ENCODE measurements at places on chromosomes 2 and 18. TPM values are rescaled to one million over a fixed set of nuclear protein-coding genes. Genes with fewer than 3 reads are reported as not detected.

Gene SPP2
- not detected for total RNA-seq

GRCh38 chr18:25457601-25458000 is 105.6 kb upstream of the ZNF521 start:
- H3K27me3 ChIP-seq = no peaks in the 10 kb centered on the region
- H3K4me3 ChIP-seq = no peak overlapping the region

DNA sequence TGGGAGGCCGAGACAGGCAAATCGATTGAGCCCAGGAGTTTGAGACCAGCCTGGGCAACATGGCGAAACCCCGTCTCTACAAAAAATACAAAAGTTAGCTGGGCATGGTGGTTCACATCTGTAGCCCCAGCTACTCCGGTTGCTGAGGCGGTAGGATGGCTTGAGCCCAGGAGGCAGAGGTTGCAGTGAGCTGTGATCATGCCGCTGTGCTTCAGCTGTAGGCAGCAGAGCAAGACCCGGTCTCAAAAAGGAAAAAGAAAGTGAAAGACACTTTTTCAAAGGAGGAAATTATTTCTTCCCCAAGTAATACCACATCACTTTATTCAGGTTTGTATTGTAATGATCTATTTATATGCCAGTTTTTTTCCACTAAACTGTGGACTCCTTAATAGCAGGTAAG is 35.7 kb upstream of the TAF4B start:
- H3K4me1 ChIP-seq = peaks cover 19% of the 10 kb centered on the region
- DNase-seq = peak; percentile 56
- H3K27me3 ChIP-seq = no peaks in the 10 kb centered on the region

Gene IL18RAP
- total RNA-seq = 3.8 TPM

DNA sequence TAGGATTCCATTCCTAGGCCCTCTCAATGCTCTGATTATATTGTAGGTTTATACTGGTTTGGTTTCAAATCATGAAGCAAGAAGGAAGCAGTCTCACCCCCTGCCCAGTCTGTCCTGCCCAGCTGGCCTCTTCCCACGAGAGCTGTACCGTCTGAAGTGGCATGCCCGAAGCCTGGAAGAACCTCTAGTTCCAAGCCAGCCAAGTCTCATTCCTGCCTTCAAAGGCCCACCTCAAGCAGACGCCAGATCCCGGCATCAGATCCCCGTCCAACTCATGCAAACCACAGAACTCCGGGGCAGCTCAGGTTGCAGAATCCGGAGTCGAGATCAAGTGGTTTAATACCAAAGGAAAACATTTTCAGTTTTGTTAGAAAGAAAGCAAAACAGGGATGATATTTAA is 234.4 kb downstream of the LPIN1 start:
- no peak overlapping the region for H3K4me3 ChIP-seq
- H3K4me1 ChIP-seq = no peaks in the 10 kb centered on the region
- no peak for DNase-seq
- no peaks in the 10 kb centered on the region for H3K27me3 ChIP-seq
- H3K27ac ChIP-seq = no peak overlapping the region
- H3K36me3 ChIP-seq = no peaks in the 10 kb centered on the region

DNA sequence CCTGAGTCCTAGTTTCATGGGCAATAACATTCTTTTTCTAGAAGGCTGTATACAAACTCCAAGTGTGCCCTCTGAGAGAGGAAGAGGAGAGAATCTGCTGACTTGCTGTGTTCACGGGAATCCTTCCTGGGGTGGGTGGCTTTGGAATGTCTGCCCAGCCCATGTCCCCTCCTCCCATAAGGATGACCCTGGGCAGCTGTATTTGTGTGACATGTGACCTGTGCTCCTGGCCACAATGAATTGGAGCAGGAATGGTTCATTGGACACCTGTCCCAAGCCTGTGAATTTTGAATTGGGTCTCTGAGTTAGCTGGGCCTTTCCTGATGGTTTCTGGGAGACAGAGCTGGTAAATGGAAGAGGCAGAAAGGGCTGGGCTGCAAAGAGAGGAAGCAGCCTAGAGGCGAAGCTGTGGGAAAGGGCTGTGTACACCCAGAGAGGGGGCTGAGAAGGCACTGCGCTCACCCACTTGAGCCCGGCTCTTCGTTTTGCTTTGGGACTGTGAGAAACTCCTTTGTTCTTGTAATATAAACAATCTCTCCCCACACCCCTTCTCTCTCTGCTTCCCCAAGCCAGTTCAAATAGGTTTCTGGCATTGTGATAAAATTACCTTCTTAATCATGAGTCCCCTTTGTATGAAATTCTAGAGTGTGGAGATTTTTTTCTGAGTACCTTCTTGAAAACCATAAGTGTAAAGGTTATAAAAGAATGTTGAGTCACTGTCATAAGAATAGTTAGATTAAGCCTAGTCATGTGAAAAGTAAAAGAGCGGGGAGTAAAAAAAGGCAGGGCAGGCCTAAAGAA is 49.8 kb downstream of the SLC4A5 start:
- H3K4me1 ChIP-seq = peaks cover 17% of the 10 kb centered on the region
- peaks cover 3% of the 10 kb centered on the region for H3K36me3 ChIP-seq
- no peak overlapping the region for H3K4me3 ChIP-seq
- DNase-seq = no peak

Gene PRSS56
- not detected for total RNA-seq

- H3K4me1 ChIP-seq = no peaks in the 10 kb centered on the region
- DNase-seq = no peak
- H3K27ac ChIP-seq = no peak overlapping the region
- no peaks in the 10 kb centered on the region for H3K27me3 ChIP-seq
- no peaks in the 10 kb centered on the region for H3K36me3 ChIP-seq
Measured at GRCh38 chr2:132598536-132598935, 71.5 kb downstream of the LYPD1 start.

Gene TCF4
- total RNA-seq = 2.4 TPM

DNA sequence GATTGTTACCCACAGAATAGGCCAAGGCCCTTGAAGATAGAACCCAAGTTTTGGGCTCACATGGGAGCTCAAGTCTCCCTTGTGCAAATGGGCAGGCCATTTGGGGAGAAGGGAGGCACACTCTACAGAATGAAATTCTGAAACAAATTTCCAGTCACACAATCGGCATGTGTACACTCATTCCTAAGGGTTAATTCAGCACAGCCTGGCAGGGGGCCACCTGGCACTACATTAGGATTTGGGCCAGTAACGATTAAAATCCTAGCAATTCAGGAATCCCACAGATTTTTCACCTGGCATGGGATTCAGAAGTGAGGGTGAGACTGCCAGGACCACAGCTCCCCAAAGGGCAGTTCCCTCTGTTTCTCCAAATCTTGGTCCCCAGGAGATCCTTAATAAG is 46.4 kb downstream of the BMP10 start:
- peaks cover 83% of the 10 kb centered on the region for H3K36me3 ChIP-seq
- no peak overlapping the region for H3K4me3 ChIP-seq
- peaks cover 38% of the 10 kb centered on the region for H3K4me1 ChIP-seq
- DNase-seq = no peak
- peak overlapping the region; percentile 41 for H3K27ac ChIP-seq

- no peaks in the 10 kb centered on the region for H3K4me1 ChIP-seq
- no peak for DNase-seq
- no peaks in the 10 kb centered on the region for H3K27me3 ChIP-seq
- H3K4me3 ChIP-seq = no peak overlapping the region
- H3K36me3 ChIP-seq = no peaks in the 10 kb centered on the region
- H3K27ac ChIP-seq = no peak overlapping the region
Measured at GRCh38 chr18:4586731-4587130, 131.6 kb upstream of the DLGAP1 start.

DNA sequence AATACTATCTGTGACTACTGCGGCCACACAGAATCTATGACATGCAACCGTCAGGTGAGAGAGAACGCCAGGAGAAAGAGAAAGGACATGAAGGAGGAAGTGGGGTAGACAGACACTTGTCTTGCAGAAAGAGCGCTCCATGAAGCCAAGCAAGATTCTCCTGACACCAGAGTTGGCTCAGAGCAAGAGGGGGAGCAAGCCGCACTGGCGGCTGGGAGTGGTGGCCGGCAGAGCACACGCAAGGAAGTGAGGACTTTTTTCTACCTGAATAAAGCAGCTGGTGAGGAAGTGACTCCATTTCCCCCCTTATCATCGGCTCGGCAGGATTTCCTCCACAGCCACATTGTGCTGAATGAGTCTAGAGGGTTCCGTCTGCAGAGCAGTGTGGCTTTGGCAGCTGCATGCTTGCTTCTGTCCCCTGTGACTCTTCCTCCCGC is 181.6 kb downstream of the BCL2 start:
- peak overlapping the region; percentile 62 for H3K4me3 ChIP-seq
- peaks cover 65% of the 10 kb centered on the region for H3K36me3 ChIP-seq
- peaks cover 78% of the 10 kb centered on the region for H3K4me1 ChIP-seq
- peak; percentile 66 for DNase-seq
- no peaks in the 10 kb centered on the region for H3K27me3 ChIP-seq

DNA sequence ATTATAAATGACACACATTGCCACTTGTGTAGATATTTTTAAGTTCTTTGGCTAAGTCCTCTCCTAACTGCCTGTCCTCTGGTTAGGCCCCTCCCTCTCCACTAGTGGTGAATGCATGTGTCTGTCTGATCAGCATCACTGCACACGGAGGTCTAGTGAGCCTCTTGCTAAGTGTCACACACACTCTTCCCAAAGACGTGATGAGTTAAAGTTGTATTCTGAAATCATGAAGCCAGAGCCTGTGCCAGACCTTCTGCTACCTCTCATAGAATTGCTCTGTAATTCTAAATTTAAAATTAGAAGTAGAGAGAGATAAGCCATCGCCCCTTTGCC is 41.3 kb downstream of the RALB start:
- peak overlapping the region; percentile 72 for H3K27ac ChIP-seq
- peaks cover 63% of the 10 kb centered on the region for H3K36me3 ChIP-seq
- H3K27me3 ChIP-seq = no peaks in the 10 kb centered on the region
- peaks cover 54% of the 10 kb centered on the region for H3K4me1 ChIP-seq
- H3K4me3 ChIP-seq = no peak overlapping the region

DNA sequence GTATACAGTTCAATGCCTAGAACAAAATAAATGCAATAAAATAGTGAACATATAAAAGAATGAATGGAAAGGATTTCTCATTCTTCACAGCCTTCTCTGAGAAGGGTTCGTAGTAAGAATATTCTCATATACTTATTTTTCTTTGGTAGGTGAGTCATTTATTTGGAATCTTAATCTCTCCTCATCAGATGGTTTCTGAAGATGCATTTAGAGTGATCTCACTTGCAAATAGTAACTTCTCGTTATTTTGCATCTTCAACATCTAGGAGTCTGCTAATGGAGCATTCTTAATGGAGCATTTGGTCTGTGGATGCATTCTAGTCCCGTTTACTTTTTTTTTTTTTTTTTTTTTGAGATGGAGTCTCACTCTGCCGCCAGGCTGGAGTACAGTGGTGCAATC is 3.9 kb downstream of the UBXN4 start:
- H3K27ac ChIP-seq = no peak overlapping the region
- no peak overlapping the region for H3K4me3 ChIP-seq
- peaks cover 35% of the 10 kb centered on the region for H3K4me1 ChIP-seq
- H3K27me3 ChIP-seq = no peaks in the 10 kb centered on the region
- DNase-seq = no peak

DNA sequence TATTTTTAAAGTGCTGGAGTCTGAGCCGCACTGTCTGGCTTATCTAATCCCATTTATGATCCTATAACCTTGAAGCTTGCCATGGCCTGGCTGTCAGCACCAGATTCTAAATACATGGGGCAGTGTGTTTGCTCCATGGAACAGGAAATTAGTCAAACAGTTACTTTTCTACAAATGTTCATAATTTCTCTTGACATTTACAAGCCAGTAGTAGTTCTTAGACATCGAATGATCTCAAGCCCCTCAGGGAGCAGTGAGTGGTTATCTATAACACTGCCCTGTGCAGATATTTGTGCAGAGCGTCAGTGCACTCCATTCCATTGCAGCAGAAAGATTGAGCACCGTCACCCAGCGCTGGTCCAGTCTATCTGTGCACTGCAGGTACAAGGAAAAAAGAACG is 205.2 kb downstream of the AGPS start:
- H3K4me1 ChIP-seq = peaks cover 3% of the 10 kb centered on the region
- H3K36me3 ChIP-seq = no peaks in the 10 kb centered on the region
- no peaks in the 10 kb centered on the region for H3K27me3 ChIP-seq
- DNase-seq = no peak
- no peak overlapping the region for H3K27ac ChIP-seq
- no peak overlapping the region for H3K4me3 ChIP-seq

DNA sequence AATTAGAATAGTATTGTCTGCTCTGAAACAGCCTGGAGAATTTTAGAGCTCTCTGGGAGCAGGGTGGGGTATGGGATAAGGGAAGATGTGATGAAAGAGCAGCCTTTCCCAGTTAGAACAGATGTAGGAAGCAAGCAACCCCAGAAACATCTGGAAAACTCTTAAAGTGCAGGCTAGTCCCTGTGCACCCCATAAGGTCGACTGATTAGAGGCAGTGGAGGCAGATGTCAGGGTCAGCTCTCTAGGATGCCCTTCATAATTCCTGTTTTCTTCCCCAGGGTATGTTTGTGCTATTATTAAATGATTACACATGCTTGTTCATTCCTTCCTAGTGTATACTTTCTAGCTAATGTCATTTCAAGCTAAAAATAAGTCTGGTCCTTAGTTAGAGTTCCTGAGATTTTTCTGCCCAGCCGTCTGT is 41.7 kb downstream of the PTPRM start:
- H3K4me3 ChIP-seq = no peak overlapping the region
- H3K27me3 ChIP-seq = no peaks in the 10 kb centered on the region
- H3K27ac ChIP-seq = no peak overlapping the region
- DNase-seq = no peak
- H3K4me1 ChIP-seq = no peaks in the 10 kb centered on the region

- no peak for DNase-seq
- H3K27ac ChIP-seq = no peak overlapping the region
- H3K36me3 ChIP-seq = no peaks in the 10 kb centered on the region
- H3K4me3 ChIP-seq = no peak overlapping the region
- H3K27me3 ChIP-seq = no peaks in the 10 kb centered on the region
Measured at GRCh38 chr2:223586261-223586660, 15.9 kb downstream of the SCG2 start.

Gene EPB41L5
- total RNA-seq = 3.4 TPM

GRCh38 chr2:168165985-168166901 is 81.2 kb downstream of the STK39 start:
- H3K4me1 ChIP-seq = peaks cover 27% of the 10 kb centered on the region
- no peak overlapping the region for H3K4me3 ChIP-seq
- no peaks in the 10 kb centered on the region for H3K27me3 ChIP-seq
- DNase-seq = no peak
- H3K27ac ChIP-seq = peak overlapping the region; percentile 12

Gene COL3A1
- not detected for total RNA-seq

DNA sequence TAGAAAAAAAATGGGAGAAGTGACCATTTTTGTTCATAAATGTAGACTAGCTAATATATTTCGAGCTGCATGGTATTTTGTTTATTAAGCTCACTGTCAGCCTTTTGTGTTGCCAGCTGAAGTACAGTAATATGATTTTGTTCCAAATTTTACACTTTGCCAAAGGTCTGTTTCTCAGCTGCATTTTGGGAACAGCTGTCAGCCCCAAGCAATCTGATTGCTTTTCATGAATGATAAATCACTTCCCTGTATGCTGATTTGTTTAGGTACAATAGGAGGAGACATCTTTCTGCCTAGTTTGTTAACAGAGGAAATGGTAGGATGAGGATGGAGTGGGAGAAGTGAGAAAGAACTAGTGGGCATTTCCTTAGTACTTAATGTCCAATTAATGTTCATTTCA is 79.3 kb downstream of the NABP1 start:
- no peak overlapping the region for H3K27ac ChIP-seq
- no peak overlapping the region for H3K4me3 ChIP-seq
- H3K36me3 ChIP-seq = no peaks in the 10 kb centered on the region
- peaks cover 34% of the 10 kb centered on the region for H3K27me3 ChIP-seq
- no peak for DNase-seq
- H3K4me1 ChIP-seq = peaks cover 3% of the 10 kb centered on the region

Gene ANKRD30B
- not detected for total RNA-seq
